ENCODE measurements at places on chromosomes 5 and 9.

DNA sequence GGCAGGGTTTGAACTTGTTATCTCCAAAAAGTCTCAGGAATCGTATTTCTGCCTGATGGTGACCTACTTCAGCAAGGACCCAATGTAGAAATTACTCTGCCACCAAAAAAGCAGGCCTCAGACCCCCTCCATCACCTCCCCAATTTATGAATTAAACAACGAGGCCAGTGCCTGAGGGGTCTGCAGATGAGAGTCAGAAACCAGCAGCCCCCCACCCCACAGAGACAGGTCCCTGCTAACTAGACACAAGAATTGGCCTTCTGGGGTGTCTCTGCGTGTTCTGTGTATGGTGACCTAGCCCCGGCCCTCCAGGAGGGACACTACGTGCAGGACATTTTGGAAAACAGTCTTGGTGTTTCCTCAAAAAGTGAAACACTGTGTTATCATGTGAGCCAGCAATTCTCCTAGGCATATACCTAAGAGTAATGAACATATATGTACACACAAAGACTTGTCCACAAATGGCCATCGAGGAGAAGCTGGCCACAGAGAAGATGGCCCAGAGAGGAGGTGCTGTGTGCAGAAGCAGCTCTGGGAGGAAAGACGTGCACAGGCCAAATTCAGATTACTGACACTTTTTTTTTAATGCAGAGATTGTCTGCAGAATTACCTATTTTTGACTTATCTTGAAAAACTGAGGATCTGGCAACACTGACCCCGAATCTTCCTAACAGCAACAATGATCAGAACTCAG is 93.8 kb downstream of the ADAMTS2 start:
- DNase-seq, result no peak

- peak; percentile 80 for DNase-seq
Observed at GRCh38 chr5:83718195-83718825, 2.3 kb downstream of the HAPLN1 start.

DNA sequence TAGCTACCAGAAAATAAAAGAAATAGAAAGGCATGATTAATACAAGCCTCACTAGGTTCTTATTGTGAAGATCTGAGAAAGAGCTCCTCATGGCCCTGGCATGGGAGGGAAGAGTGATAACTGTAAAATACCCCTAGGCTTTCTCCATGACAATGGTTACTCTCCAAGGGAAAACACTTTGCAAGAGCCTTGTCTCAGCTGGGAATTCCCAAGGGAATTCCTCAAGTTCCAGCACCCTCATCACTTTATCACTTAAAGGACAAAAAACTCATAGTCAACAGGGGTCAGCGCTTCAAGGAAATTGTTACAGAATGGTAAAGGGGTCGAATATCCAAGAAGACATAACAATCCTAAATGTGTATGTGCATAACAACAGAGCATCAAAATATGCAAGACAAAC is 21.2 kb downstream of the SYK start:
- no peak for DNase-seq

- DNase-seq, result no peak
Observed at GRCh38 chr9:121628401-121628800, 23.0 kb upstream of the DAB2IP start.

GRCh38 chr5:141734501-141735229 is 52.6 kb upstream of the ARAP3 start:
- DNase-seq, result peak; percentile 70

- no peak for DNase-seq
Observed at GRCh38 chr5:83653669-83654068, 67.0 kb downstream of the HAPLN1 start.

- no peak for DNase-seq
Observed at GRCh38 chr9:101027236-101027635, 1.3 kb upstream of the PLPPR1 start.

DNA sequence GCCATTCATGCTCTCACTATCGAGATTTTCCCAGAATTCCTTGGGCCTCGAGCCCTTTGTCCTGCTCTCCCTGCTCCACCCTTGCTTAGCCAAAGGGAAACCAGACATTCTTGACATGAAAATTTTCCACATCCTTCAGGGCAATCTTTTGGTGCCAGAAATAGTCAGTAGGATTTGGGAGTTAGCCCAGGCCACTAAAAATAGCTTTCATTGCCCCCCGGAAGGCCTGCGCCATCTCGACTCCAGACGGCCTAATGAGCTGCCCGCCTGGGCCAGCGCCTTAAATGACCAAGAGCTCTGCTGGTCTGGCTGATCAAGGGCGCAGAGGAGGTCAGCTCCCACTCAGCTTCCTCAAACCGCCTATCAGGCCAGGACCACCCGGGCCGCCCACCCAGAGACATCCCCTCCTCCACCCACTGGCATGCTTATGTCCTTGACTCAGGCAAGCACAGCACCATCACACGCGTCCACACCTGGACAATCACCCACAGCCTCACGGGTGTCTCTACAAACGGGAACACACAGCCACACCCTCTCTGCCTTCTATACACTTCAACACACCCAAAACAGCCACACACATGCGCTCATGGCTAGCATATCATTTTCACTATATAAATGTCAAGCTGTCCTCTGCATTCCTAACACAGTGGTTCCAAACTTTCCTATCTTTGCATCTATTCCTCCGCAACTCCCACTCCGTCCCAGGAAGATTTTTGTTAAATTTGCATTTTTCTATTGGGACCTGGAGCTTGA is 20.9 kb downstream of the DUSP1 start:
- no peak for DNase-seq

DNA sequence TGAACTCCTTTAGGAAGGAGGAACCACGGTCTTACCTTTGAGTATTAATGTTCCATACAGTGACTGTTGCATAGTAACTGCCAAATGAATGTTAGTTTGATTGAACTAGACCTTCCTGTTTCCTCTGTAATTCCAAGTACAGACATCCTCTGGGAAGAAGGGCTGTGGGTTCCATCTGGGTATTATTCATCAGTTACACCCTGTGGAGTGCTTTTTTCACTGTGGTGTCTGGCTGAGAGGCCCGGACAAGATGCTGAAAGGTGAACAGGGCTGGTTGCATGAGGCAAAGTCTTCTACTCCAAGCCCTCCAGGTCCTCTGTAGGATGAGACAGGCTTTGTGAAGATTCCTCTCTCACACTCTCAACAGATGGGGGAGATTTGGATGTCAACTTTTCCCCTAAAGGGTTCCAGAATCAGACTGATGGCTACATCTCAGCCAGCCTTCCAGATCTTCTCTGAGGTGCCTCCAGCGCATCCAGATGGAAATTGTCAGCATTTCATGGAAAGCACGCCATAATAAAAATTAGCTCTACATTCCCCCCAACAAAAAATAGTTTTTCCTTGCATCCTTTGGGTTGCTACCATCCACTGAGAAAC is 230.9 kb downstream of the GAS1 start:
- DNase-seq, result no peak

GRCh38 chr5:91390268-91390667 is 7.2 kb upstream of the ARRDC3 start:
- no peak for DNase-seq

GRCh38 chr9:37155601-37156000 is 35.2 kb downstream of the ZCCHC7 start:
- DNase-seq, result no peak

- DNase-seq, result peak; percentile 98
Observed at GRCh38 chr9:105053209-105053652, 125.3 kb upstream of the ABCA1 start.

DNA sequence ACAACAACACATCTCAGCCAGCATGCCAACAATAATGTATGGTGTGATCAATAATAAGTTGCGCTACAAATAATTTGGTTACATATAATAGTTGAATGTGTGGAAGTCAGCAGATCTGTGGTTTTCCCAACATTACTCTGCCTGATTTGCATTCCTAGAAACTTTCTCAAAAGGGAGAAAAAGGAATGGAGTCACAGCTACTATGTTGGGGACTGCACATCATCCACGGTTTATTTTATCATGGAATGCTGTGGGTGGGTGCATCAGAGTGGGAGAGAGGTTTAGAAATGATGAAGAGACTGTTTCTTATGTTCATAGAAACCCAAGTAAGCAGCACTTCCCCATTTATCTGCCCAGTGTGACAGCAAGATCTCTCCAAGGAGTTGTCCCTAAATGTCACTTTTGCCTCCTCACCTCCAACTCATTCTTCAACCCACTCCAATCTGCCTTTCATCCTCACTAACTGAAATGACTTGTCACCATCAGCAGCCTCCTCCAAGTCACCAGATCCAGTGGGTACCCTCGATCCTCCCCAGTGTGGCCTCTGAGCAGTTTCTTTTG is 2.8 kb upstream of the SPOCK1 start:
- no peak for DNase-seq

- no peak for DNase-seq
Observed at GRCh38 chr5:138338411-138339090, 485 bp downstream of the FAM53C start.

DNA sequence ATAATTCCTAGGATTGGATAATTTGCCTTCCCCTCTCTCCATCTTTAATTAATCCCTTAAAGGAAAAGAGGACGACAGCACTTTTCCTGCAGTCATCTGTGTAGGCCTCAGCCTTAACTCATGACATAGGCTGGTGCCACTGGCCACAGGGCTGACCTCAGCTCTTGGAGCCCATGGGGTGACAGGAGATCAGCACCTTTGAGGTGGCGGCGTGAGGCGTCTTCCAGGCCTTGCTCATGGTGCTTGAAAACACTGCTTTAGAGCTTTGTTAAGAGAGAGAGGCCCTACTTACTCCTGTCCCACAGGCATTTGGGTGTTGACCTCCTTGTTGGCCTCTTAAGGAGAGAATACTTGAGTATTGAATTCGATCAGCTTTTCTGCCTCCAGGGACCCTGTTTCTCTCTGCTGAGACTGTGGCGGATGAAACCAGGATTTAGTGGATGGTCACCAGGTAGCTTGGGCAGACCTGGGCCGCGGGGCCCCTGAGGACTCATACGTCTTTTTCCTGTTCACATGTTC is 23.4 kb downstream of the TENT4A start:
- DNase-seq, result no peak

DNA sequence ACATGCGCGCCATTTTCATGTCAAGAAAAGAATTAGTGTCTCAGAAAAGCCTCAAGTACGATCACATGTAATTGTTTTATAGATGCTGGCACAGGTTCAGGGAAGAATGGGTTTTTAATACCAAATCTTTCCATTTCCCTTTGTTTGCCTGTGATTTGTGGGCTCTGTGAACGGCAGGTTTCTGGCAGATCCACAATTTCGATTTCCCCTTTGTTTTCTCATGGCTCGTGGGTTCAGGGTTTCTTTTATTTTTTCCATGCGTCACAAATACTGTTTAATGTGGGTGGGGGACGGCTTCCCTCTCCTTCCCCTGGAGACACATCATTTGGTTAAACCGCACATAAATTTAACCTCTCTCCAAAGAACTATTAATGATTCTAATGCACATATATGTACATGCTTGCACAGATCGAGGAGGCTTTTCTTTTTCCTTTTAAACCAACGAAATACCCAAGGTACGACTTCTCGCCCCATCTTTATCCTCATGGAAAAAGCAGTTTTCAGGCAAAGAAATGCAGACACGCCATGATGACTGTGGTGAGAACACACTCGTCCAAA is 195.9 kb downstream of the SLIT3 start:
- DNase-seq, result no peak

DNA sequence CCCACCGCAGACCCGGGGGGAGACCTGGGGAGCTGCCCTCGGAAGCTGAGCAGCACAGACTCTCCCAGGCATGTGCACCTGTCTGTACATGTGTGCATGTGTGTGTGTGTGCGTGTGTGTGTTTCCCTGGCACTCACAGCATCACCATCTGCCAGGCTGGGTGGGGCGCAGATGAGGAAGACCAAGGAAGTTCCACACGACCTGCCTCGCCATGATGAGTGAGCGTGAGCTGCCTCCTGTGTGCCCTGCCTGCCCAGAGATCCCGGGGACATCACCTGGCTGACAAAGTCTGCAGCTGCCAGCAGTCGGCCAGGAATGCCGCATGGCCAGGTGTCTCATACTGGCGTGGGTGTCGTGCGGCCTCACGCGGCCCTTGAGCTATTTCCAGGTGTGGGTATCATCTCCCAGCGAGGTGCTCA is 4.0 kb upstream of the GPSM1 start:
- DNase-seq, result no peak

DNA sequence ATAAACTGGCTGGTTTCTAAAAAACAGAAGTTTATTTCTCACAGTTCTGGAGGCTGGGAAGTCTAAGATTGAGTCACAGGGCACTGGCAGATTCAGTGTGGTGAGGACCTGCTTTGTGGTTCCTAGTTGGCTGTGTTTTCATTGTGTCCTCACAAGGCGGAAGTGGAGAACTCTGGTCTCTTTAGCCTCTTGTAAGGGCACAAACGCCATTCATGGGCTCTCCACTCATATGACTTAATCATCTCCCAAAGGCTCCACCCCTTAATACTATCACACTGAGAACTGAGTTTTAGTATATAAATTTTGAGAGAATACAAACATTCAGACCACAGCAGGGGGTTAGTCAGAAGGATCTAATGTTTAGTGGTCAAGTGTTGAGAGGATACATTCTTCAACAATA is 208.2 kb downstream of the SEC61B start:
- peak; percentile 73 for DNase-seq

- DNase-seq, result no peak
Observed at GRCh38 chr5:180645274-180646204, 3.9 kb downstream of the FLT4 start.

DNA sequence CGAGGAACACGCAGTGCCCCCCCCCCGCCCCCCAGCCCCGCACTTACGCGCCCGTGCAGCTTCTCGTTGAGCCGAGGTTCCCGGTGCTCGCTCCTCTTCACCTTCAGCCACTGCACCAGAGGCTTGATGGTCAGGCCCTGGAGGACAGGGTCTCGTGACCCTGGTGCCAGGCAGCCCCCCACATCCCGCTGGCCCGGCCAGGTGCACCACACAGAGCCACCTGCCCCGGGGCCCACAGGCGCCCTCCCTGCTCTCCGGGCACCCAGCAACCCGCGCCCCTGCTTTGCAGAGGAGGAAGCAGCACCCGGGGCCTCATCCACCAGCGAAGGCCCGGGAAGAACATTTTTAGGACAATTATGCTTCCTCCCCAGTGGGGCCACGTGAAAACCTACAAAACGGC is 39.0 kb downstream of the EXOC3 start:
- DNase-seq, result no peak

DNA sequence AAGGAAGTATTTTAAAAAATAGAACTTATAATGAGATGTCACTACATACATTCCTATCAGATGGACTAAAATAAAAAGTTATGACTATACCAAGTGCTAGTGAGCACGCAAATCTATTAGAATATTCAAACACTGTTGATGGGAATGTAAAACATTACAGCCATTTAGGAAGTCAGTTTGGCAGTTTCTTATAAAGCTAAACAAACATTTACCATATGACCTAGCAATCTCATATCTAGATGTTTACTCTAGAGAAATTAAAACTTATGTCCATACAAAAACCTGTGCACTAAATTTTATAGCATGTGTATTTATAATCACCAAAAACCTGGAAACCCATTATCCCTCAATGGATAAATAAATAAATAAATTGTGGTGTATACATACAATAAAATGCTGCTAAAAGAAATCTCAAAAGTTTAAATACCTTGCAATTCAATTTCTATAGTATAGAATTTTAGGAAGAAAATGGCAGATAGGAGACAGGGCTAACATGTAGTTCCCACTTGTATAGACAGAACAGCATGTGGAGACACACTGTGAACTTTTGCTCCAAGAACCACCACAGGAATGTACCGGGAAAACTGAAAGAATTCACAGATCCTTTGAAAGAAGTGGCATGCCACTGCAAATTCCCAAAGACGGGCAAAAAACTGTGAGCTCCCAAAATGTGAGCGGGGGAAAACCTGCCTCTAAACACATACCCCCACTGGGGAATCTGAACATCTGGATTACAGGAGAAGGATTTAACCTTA is 174.6 kb upstream of the SPEF2 start:
- peak; percentile 60 for DNase-seq

GRCh38 chr5:138979684-138980280 is 104.6 kb upstream of the LRRTM2 start:
- DNase-seq, result no peak

All from amniotic epithelial cell (primary cell).